IMR-90 (cell line): ENCODE measurements at places on chromosomes 2 and 18. TPM values are rescaled to one million over a fixed set of nuclear protein-coding genes. Genes with fewer than 3 reads are reported as not detected.

- no peak overlapping the region for H3K4me3 ChIP-seq
- H3K36me3 ChIP-seq = no peaks in the 10 kb centered on the region
- H3K27me3 ChIP-seq = no peaks in the 10 kb centered on the region
- no peak overlapping the region for H3K27ac ChIP-seq
These were observed 16.2 kb downstream of the DOCK10 start for GRCh38 chr2:225025917-225026571.

GRCh38 chr2:8674420-8675009 lies 7.3 kb upstream of the ID2 start:
- H3K27ac ChIP-seq = no peak overlapping the region
- DNase-seq = no peak
- H3K4me3 ChIP-seq = no peak overlapping the region
- no peaks in the 10 kb centered on the region for H3K27me3 ChIP-seq

GRCh38 chr2:127683757-127684156 lies 8.4 kb upstream of the LIMS2 start:
- H3K27ac ChIP-seq = peak overlapping the region; percentile 31; the same call in 1 of the 2 replicates
- peaks cover 4% of the 10 kb centered on the region for H3K4me1 ChIP-seq
- H3K4me3 ChIP-seq = no peak overlapping the region
- peak; percentile 53 for DNase-seq
- H3K27me3 ChIP-seq = peaks cover 5% of the 10 kb centered on the region; the same call in 1 of the 2 replicates
- H3K36me3 ChIP-seq = no peaks in the 10 kb centered on the region

- DNase-seq = peak; percentile 38
- H3K4me3 ChIP-seq = peak overlapping the region; percentile 76
- peaks cover 37% of the 10 kb centered on the region for H3K36me3 ChIP-seq
These were observed 659 bp downstream of the ZNF142 start for GRCh38 chr2:218658671-218659257.

DNA sequence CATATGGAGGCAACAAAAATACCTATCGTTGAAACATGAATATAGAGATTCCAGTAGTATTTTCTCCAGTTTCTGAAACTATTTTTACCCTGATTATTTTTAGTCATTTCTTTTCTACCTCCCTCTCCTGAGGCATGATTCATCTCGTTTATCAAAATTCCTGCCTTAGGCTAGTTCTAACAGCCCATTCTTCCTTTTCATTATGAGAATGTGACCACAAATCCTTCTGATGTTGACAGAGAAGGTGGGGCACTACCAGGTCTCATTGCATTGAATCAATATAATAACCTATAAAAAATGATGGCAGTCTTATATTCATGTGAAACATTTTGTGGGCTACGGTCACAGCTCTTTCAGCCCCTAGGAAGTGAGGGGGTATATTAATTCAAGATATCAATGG lies 406.5 kb upstream of the UBE2E3 start:
- H3K27me3 ChIP-seq = no peaks in the 10 kb centered on the region
- DNase-seq = peak; percentile 37
- no peaks in the 10 kb centered on the region for H3K4me1 ChIP-seq
- H3K27ac ChIP-seq = no peak overlapping the region
- no peak overlapping the region for H3K4me3 ChIP-seq

GRCh38 chr18:21958707-21959450 lies 210.5 kb upstream of the GATA6 start:
- H3K4me1 ChIP-seq = no peaks in the 10 kb centered on the region
- no peak overlapping the region for H3K27ac ChIP-seq
- no peak overlapping the region for H3K4me3 ChIP-seq
- H3K36me3 ChIP-seq = no peaks in the 10 kb centered on the region
- DNase-seq = no peak

Gene IL1RN
- not detected in 2 replicates for total RNA-seq

Gene NLRC4
- not detected in 2 replicates for total RNA-seq
